Left ventricle myocardium inferior (tissue), 1 donor: ENCODE measurements at places on chromosomes 7 and 10.

DNA sequence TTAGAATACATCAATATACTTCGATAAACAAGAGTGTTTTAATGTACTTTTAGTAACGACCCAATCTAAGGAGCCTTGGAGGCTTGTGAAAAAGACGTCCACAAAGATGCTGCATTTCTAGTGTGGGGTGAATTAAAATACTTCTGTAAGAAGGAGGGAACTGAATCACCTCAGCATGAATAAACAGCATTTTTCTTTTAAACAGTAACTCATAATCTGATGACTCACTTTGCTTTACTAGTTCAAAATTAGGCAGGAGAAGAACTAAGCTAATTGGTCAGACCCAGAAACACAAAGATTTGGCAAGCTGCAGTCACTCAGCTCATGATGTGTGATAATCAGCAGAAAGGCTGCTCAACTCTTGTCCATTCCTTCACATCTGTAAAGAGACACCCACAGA lies 24.2 kb downstream of the NCOA4 start:
- no peak for DNase-seq

- peak; percentile 44 for DNase-seq
Measured at GRCh38 chr10:98041352-98042043, 11.1 kb upstream of the CRTAC1 start.

DNA sequence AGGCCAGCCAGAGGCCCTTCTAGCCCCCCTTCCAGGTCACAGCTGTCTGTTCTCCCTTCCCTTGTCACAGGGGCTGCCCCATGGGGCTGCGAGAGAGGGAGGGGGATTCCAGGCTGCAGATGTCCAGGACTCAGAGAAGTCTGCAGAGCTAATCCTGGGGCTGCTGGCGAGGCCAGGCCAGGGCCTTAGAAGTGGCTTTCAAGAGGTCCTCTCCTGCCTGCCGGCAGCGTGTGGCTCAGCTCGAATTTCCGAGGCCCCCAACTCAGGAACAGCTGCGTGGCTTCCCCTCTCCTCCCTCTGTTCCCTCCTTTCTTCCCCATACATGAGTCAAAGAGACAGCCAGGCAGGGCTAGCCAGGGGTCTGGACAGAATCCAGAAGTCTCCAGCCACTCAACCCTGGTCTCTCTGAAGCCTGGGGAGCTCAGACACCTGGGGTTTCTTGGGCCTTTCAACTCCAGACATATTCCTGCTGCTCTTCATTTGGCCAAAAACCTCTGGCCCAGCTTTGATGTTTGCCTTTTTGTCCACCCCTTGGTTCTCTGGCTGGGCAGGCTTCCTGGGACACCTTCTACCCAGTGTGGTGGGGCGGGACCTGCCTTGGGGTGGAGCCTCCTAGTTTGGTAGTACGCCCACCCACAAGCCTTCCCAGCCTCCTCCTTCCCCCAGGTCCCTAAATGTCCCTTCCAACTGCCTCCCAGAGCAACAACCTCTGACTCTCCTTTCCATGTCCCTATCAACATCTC lies 21.8 kb upstream of the EIF5AL1 start:
- peak; percentile 49 for DNase-seq

DNA sequence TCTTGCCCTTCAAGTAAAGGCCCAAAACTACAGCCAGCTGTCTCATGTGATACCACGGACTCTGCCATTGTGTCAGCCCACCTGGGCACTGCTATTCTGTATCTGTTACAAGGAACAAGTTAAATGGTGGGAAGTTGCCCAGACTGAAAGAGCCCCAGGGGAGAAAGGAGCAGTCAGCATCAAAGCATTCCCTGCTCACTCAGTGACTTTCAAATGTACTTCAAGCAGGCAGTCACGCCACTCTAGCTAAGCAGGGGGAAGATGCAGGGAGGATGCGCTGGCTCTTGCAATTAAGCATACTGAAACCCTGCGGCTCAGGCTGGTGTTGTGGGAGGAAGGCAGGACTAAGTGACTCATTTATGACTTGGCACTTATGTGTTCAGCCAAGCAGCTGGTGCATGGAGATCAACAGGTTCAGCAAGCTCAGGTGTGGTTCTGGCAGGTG lies 1249.6 kb downstream of the TYW1 start:
- no peak for DNase-seq

GRCh38 chr7:127892488-127893314 lies 138.5 kb downstream of the LRRC4 start:
- no peak for DNase-seq

DNA sequence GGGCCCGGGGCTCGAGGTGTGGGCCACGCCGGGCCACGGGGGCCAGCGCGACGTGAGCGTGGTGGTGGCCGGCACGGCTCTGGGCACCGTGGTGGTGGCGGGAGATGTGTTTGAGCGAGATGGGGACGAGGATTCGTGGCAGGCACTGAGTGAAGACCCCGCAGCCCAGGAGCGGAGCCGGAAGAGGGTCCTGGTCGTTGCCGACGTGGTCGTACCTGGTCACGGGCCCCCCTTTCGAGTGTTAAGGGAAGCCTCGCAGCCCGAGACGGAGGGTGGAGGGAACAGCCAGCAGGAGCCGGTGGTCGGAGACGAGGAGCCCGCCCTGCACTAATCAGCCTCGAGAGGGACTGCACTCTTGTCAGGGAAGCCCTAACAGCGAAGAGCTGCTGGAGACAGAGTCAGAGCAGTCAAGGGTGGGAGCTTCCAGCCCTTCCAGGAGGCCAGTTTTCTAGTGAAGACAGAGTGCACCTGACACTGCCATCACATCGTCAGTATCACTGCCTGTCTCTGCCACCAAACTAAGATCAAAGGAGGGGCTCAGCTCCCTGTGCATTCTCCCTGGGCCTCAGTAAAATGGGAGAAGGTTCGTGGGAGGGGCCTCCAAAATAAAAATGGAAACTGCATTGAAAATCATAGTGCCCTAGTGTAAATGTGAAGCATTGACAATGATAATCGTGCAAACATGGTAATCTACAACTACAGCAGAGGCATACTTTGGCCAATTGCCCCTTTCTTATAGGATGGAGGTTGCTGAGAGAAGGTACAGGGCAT lies 1.3 kb downstream of the MBLAC1 start:
- no peak for DNase-seq

DNA sequence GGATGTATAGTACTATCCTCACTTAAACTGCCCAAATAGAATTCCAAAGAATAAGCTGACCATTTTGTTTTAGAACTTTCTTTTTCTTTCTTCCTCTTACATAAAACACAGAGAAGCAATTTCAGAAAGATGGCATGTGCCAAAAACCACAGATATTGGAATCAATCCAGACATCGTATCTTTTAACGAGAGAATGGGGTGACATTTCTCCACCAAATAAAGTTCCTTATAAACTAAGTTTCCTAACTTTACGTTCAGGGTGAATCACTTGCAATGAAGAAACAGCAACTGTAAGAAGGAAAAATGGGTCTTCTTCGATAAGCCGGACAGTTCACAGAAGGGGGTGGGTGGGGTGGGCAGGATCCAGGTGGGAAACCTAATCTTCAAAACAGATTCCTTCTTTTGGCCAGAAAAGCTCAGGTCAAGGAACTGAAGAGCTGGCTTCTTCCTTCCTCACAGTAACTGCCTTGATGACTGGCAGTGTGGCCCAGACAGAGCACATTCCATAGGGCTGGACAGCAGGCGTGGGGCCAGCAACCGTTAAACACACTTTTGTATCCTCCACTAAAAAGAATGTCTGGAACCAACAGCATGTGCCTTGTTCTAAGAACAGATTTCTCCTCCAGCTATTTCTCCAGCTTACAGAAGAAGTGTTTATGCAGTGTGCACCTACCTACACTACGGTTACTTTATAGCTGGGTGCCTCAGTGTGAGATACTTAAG lies 31.5 kb downstream of the CREB3L2 start:
- DNase-seq = peak; percentile 57

DNA sequence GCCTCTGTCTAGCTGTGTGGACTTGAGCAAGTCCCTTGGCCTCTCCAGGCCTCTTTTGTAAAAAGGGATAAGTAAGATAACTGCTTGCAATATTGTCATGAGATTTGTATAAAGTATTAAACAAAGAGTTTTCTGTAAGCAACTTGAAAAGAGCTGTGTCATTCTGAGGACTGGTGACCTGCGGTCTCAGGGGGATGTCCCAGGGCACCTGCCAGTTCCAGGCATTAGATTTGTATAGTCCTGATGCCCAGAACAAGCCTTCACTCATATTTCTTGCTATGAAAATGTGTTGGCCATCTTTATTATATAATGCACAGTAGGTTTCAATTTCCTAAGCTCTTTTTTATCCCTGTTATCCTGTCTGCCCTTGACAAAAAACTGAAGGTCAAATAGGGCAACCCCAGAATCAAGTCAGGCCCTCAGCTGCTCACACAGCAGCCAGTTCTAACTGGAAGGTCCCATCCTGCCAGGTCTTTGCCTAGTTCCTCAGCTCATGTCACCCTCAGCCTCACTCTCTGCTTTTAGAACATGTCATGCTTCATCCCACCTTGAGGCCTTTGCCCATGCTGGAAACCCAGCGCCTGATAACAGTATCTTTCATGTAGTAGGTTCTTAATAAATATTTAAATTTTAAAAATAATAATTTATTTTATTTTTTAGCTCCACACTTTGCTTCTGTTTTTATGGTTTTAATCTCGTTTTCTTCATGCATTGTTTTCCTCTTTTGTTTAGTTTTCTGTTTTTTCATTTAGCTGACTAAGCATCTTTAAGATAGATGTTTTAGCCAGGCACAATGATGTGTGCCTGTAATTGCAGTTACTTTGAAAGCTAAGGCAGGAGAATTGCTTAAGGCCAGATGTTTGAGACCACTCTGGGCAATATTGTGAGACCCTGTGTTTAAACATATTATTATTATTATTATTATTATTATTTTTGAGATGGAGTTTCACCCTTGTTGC lies 87.5 kb upstream of the ZNF92 start:
- no peak for DNase-seq

DNA sequence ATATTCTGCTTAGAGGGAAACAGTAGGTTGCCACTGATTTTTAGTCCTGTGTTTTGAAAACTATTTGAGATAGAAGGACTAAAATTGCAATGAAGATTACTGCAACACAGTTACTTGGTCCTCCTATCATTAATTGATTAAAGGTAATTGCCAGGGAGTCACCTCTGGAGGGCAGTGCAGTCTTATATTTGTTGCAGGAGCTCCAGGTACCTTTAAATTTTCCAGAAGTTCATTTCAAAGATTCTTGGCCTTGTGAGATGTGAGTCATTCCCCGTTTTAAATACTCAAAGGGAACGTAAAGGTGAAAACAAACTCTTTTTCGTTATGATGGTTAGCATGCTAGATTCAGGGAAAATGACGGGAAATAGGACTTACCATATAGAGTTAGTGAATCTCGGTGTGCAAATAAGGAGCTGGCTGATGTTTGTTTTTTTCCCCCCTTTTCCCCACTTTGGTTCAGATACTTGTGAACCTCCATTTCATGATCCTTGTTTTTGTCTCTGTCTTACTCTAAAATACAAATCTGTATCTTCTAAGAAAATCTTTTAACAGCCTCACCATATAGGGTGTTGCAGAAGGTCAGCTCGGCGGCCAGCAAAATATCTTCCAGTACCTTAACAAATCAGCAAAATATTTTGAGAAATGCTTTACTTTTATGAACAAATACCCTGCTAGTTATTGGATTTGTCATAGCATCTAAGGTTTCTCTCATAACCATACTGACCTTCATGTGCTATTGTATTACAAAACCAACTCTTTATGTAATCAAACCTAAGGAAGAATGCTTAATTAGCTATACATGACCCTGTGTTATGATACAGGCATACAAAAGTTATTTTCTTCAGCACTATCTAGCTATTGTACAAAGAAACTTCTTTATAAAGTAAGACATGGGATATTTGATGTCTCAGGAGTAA lies 143.0 kb upstream of the HDAC9 start:
- no peak for DNase-seq

DNA sequence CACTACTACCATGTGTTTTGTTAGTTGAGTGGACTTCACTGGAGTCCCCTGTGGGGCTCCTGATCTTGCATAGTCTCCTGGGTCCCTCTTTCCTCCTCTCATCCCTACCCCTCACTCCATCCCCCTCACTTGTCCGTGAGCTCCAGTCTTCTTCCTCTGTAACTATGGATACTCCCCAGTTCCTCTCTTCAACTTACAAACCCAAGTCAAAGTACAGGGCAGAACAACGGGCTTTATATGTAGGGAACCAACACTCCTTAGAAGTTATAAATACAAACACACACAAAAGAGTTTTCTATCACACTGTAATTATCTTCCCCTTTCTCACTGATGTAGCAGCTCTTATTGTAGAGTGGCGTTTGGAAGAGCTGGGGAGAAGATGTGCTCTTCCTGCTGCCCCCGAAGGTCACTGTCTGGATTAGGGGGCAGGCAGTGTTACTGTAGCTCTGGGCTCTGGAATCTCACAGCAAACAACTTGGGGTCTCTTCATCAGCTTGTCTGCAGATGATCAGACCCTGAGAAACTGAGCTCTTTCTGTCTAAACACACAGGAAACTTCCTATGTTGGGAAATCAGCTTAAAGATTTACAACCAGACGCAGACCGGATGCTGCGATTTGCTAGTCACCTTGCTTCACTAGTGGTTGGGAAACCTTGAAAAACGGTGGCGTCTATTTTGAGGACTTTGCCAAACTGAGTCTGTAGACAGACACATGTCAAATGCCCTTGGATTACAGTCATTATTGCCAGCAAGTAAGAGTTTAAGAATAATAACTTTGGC lies 13.6 kb downstream of the SNX10 start:
- no peak for DNase-seq

GRCh38 chr10:75660823-75661222 lies 229.4 kb downstream of the LRMDA start:
- no peak for DNase-seq

DNA sequence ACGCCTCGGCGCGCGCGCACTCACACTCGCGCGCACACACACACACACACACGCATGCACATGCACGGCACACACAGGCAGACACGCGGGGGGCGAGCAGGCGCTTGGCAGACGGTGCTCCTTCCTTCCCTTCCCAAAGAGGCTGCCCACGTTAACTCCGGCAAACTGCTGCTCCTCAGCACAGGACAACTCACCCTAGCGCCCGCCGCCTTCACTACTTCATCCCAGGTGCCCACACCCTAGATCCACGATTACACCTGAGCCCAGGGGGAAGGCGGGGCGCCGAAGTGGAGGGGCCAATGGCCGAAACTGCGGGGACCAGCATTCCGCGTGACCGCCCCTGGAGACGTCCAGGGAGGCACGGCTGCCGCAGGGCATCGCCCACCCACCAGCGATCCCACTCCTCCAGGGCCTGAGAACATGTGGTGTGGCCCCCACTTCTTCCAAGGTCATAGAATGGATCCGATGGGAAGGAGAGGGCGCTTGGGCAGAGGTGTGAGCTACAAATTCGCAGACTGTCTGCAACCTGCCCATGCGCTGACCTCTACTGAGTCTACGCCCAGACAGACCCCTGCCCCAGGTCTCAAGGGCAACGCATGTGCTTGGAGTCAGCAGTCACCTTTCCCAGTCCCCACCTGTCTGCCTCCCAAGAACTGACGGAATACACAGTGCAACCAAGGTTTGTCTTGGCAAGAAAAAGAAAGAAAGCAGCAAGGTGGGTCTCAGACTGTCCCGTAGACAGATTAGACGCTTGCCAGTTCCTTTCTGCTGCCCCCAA lies 74.6 kb downstream of the CALN1 start:
- no peak for DNase-seq

GRCh38 chr10:86684331-86685097 lies 16.2 kb downstream of the LDB3 start:
- peak; percentile 71 for DNase-seq

- no peak for DNase-seq
Measured at GRCh38 chr7:4894482-4894881, 11.0 kb upstream of the RADIL start.

- no peak for DNase-seq
Measured at GRCh38 chr7:37027557-37028341, 303.5 kb upstream of the AOAH start.
